ENCODE measurements at places on chromosomes 1 and 21.

DNA sequence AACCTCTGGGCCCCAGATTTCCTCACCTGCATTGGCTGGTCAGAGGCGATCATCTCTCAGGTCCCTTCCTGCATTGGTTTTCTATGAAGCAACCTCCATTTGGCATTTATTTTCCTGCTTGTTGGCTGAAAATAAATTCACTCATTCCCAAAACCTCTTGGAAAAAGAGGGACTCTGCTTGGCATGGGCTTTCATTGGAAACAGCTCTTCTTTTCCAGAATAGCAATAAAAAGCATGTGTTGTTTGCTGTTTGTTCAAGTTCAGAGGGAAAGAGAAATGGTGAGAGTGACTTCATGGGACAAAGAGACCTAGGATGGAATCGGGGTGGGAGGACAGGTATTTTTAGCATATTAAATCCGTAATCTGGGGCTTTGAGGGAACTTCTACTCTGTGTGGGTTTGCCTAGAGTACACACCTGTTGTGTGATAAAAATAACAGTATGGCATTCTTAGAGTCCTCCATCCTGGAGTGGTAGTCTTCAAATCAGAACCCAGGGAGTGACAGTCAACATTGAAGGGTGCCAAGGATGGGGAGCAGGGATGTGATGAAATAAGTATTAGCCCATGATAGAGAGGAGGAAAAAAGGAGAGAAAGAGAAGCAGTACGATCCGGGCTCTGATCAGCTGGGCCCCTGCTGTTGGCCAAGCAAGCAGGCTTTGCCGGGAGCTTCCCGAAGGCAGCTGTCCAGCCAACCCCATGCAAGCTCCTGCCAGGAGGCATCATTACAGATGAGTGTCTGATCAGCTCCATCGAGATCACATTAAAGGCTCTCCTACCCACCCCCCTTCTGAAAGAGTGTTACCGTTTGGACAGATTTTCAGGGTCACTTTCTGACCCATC, 131.9 kb upstream of the NFIA start:
- DNase-seq = no peak

DNA sequence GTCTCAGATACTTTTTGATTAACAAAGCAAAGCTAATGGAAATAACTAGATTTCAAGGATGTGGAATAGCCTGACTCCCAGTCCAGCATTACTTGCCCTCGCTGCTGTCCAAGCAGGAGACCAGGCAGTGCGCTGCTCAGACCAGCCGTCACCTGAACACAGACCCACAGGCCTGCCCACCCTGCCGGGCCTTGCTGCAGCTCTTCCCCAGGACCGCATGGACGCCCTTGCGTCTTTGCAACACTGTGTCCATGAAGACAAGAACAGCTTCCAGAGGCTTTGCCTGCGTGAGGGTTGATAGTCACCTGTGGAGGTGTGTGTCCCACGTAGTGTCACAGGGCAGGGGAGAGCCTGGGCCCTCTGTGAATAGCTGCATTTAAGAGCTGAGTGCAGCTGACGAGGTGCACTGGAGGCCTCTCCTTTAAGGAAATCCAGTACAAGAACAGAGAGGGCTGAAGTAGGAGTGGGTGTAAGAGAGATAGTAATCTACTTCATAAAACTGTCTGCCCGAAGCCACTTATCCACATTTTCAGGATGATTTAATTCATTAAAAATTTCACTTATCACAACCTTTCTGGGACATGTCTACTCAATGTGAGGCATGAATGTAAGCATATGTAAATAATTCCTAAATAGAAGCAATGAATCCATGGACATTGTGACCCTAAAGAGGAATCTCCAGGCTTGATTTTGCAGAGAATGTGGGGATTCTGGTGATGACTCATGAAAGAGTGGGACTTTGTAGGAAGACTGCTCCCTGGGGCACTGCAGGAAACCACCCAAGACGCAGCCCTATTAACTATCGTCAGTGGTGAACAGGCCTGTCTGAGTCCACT, 176.2 kb upstream of the RAB4A start:
- DNase-seq = no peak

DNA sequence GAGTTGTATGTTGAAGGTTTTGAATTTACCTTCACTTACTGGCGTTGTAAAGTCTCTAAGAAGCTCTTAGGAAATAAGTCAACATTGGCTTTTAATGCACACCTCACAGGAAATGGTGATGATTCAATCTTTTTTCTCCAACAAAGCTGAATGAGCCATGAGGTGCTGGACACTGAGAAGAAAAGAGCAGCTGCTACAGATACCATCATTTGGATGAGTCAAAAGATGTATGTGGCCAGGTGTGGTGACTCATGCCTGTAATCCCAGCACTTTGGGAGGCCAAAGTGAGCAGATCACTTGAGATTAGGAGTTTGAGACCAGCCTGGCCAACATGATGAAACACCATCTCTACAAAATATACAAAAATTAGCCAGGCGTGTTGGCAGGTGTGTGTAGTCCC, 3.3 kb upstream of the IL23R start:
- DNase-seq = peak; percentile 30

GRCh38 chr1:160101037-160101716, 2.8 kb upstream of the IGSF8 start:
- DNase-seq = peak; percentile 79

GRCh38 chr1:246786606-246787238, 62.5 kb downstream of the SCCPDH start:
- no peak for DNase-seq

Measured in stimulated activated CD4-positive, alpha-beta T cell treated with anti-CD3 and anti-CD28 coated beads, Interleukin-2, amount 100 ng/mL, for 24 hours (primary cell).